ENCODE measurements at places on chromosomes 7 and 10.

DNA sequence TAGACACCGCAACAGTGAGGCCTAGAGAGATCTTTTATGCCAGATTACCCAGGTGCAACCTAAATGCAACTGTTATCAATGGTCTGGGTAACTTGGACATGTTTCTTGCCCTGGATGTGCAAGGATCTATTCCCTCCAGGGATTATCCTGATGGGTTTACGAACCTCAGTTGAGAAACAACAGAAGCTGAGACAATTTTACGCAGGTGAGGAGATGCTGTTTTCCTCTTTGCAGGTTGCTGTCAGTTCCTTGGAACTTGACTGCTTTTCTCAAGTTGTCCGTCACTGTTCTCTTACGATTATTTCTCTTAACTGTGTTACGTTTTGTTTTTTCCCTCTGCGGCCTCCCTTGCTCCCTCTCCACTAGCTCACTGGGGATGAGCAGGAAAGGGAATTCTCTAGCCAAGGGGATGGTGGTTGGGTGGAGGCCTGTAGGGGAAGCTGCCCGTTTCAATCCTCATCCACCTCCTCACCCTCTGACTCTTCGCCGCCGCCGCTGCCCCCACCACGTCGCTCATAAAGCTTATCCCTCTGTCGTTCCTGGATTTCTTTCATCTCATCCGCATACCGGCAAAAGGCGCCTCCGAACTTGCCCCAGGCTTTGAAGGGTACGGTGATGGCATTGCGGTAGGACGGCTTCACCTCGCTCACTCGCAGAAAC lies 1.2 kb downstream of the PURB start:
- no peak for DNase-seq

DNA sequence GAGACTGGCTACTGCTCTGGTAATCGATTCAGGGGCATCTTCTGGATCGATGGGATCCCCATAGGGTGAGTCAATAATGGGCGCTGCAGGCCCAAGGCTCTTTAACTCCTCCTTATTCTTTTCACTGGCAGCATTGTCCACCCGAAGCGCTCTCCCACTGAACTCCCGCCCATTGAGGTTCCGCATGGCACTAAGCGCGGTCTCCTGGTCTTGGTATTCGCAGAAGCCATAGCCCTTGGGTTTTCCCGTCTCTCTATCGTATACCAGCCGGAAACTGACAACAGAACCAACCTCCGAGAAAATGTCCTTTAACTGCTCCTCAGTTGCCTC lies 285 bp downstream of the CSTF2T start:
- DNase-seq, result no peak

- DNase-seq, result no peak
These were observed 220.0 kb upstream of the KLF6 start for GRCh38 chr10:4004990-4005389.

- no peak for DNase-seq
These were observed 54.7 kb downstream of the SYPL1 start for GRCh38 chr7:106057204-106057961.

DNA sequence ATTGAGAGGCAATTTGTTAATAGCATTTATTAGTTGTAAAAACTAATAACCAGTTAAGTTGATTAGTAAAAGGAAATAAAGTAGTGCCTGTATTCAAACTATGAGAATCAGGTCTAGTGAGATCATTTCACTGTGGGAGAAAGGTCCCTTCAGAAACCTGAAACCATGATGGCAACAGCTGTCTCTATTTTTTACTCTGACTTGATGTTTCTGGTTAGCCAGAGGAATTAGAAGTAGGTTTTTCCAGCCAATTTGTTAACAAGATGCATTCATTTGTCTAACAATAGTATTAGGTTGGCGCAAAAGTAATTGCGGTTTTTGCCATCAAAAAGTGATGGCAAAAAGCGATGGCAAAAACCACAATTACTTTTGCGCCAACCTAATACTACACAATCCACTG lies 272.2 kb upstream of the YAE1 start:
- DNase-seq, result no peak

Data from RCC 7860 (cell line).